IPS DF 19.7 (cell line): ENCODE measurements at places on chromosomes 11 and 22.

DNA sequence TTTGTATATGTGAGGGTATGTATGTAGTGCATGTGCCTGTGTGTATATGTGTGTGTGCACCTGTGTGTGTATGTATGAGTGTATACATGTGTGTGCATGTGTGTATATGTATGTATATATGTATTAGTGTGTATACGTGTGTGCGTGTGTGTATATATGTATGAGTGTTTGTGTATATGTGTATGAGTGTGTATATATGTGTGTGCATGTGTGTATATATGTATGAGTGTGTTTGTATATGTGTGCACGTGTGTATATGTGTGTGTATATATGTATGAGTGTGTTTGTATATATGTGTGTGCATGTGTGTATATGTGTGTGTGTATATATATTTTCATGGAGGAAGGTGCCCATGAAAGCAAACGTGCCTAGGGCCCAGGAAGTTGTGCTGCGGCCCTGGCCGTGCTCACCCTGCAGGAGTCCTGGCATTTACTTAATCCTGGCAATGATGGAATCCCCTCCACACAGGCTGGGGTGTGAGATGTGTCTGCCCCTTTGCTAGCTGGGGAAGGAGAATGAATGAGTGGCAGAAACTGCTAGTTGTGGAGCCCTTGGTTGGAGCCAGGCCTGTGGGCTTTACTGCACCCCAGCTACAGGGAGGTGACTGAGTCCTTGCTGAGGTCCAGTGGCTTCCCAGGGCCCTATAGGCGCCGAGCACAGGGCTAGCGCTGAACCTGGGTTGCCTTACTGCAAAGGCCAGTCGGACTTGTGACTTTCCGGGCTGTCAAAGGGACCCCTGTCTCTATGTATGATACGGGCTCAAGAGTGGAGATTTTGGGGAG, 97.2 kb downstream of the MYO18B start:
- DNase-seq: no peak

DNA sequence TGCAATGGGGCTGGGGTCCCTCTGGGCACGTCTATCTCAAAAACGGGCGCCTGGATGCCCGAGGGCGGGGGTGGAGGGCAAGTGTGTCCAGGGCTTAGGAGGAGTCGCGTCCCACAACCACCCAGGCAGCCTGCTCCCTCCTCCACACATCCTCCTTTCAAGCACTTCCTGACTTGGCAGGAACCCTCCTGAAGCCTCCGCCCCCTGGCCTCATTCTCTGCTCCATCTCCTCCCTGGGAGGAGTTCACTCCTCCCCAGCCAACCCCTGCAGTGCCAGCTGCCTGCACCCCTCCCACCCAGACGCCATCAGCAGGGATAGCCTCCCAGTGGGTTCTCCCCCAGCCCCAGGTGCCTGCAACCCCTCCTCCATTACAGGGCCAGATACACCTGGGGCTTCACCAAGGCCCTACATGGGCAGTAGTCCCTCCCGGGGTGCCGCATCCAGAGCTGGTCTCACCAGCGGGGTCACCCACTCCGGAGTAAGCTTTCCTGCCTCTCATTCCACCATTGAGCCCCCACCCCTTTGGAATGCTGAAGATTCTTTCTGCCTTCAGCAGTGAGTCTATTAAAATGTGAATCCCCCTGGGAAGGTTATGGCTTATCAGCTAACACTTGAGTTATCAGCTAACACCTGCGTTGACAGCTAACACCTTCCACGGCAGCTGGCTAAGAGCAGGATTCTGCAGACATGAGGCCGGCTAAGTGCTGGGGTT, 24.4 kb downstream of the RTN4R start:
- no peak for DNase-seq

- no peak for DNase-seq
These were observed 15.4 kb upstream of the TBCEL start for GRCh38 chr11:121008551-121008950.

DNA sequence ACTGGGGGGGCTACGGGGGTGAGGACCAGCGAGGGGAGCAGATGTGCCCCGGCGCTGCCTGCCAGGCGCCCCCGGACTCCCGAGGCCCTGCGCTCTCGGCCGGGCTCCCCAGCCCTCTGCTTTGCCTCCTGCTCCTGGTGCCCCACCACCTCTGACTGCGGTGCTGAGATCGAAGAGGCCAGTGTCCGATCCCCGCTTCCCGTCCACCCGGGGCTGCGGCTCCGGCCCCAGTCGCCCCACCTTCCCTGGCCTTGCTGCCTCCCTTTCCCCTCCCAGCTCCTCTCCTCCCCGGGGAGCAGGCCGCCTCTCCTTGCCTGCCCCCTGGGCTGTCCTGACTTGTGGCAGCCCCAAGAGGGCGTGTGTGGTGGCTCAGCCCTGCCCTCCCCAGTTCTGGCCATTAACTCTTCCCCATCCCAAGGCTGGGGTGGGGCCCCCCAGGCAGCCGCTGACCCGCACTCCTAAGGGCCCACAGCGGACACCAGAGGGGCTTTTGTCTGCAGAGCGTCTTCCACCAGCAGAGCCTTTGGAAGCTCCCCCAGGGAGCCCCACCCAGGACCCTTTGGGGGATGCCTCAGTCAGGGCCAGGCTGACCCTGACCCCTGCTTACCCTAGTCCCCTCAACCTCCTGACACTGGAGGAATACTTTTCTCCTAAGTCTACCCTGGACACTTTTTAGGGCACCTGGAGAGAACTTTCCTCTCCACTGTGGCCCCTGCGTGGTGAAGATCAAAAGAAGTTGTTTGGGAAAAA, 16.6 kb downstream of the RTN4RL2 start:
- no peak for DNase-seq

GRCh38 chr11:36602135-36602534, 4.1 kb upstream of the RAG2 start:
- DNase-seq: no peak

GRCh38 chr11:30091246-30091645, 74.4 kb upstream of the KCNA4 start:
- DNase-seq: no peak

- DNase-seq: no peak
These were observed 31.7 kb downstream of the LMO1 start for GRCh38 chr11:8231979-8232378.

GRCh38 chr11:74957937-74958629, 9.0 kb downstream of the SPCS2 start:
- no peak for DNase-seq

GRCh38 chr11:26297189-26297975, 34.5 kb upstream of the ANO3 start:
- no peak for DNase-seq

- no peak for DNase-seq
These were observed 193.5 kb downstream of the BRD1 start for GRCh38 chr22:49634006-49634772.

DNA sequence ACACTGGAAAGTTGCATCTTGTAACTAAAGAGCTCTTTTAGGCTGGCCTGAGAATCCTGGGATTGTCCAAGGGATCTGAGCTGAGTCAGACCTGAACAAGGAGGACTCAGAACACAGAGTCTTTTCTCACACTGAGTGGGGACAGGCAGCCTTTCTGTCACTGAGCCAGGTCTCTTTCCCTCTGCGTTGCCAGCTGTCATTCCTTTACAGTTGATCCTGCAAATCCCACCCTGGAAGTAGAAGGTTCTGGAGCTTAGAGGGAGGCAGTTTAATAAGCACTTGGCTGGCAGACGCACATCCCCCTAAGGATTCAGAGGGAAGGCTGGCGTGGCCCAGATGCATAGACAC, 76.3 kb upstream of the SUSD2 start:
- DNase-seq: no peak

GRCh38 chr11:68524681-68525080, 64.1 kb downstream of the PPP6R3 start:
- no peak for DNase-seq

DNA sequence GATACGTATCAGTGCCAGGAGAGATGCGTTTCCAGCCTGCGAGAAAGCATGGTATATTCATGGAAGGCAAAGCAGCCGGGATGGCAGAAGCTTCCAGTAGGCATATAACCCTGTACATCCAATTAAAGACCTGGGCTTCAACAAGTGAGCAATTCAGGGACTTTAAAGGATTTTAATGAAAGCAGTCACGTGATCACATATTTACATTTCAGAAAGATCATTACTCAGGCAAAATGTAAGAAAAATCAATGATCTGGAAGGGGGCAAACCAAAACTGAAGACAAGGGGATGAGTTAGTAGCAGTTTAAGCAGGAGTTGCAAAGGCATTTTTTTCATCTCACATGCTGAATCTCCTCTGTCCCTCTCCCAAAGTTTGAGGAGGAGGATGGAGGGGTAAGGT, 7.8 kb downstream of the CDON start:
- DNase-seq: no peak

GRCh38 chr11:123457187-123457770, 27.2 kb downstream of the GRAMD1B start:
- DNase-seq: no peak

GRCh38 chr11:61279934-61280659, 15.0 kb downstream of the VWCE start:
- DNase-seq: no peak

GRCh38 chr22:46432164-46433068, 96.9 kb downstream of the TRMU start:
- no peak for DNase-seq

DNA sequence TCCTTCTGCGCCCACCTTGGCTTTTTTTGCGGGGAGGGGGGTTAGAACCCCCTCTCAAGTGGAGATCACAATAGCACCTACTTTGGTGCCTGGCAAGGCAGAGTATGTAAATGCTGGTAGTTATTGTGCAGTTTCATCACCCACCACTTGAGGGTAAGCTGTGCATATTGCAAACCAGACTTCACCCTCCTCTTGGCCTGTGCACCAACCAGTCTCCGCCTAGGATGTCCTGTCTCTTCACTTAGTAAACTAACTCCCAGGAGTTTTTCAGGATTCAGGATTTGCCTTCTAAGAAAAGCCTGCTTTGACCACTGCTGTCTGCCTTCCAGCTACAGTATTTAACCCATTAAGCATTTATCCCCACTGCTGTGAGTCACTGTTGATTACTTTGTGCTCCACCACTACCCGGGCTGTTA, 2.0 kb upstream of the UBXN1 start:
- no peak for DNase-seq

GRCh38 chr11:86206337-86206695, 38.2 kb upstream of the EED start:
- no peak for DNase-seq

- no peak for DNase-seq
These were observed 635.4 kb downstream of the BRD1 start for GRCh38 chr22:49192180-49192856.

DNA sequence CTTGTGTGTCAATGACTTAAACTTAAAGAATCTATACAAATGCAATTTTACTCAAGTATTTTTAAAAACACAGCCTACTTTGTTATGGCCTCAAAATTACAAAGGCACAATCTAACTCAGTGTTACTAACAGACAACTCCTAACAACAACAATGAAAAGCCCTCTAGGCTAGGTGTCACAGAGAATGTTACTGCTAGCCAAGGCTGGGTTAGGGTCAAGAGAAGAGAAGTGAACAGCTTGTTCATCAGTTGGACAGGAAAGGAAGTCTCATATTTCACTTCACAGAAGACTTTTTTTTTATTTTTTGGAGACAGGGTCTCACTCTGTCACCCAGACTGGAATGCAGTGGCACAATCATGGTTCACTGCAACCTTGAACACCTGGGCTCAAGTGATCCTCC, 26.0 kb downstream of the CLDN25 start:
- no peak for DNase-seq

DNA sequence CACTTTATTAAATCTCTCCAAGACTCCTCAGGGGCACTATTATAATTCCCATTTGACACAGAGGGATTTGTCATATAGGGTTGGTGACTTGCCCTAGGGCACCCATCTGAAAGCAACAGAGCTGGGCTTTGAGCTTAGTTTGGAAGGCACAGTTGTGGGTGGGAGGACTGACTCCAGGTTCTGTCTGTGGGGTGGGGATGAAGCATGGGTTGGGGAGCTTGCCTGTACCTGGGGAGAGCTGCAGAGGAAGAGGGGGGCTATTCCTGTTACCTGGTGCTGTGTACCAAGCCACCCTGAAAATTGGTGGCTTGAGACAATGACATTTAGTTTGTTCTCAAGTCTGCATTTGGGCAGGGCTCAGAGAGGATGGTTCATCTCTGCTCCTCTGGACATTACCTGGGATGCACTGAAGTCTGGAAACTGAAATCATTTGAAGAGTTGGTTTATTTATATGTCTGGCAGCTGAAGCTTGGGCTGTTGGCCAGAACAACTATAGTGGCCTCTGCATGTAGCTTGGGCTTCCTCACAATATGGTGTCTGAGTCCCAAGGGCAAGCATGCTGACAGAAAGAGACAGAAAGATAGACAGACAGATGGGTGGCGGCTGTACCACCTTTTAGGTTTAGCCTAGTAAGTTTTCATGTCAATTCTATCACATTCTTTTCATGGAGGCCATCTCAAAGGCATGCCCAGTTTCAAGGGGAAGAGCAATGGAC, 44.9 kb downstream of the LRRC32 start:
- no peak for DNase-seq

DNA sequence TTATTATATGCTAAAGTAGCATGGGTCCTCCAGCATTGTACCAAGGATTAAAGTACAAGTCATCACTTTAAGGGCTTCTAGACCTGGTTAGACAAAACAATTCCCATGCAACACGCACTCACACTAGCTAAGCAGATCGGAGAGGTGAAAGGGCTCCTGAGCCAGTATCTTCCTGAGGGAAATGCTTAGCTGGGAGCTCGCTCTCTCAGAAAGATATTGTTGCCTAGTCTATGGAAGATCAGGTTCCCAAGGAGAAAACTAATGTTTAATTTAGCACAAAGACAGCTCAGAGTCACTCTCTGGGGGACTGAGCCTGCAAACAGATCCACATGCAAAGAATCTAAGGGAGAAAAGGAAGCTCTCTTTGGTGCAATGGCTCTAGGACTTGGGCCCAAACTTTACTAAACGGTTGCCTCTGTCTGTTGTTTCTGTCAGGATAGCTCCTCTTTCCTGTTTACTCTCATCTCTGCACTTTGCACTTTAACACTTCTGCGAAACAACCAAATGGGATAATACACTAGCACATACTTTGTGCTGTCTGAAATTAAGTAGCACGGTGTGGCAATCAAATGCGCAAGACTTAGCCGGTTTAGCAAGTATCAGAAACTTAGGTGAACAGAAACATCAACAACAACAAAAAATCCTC, 10.7 kb downstream of the MAML2 start:
- DNase-seq: no peak

GRCh38 chr11:14645985-14646900, 2.6 kb downstream of the PDE3B start:
- no peak for DNase-seq

DNA sequence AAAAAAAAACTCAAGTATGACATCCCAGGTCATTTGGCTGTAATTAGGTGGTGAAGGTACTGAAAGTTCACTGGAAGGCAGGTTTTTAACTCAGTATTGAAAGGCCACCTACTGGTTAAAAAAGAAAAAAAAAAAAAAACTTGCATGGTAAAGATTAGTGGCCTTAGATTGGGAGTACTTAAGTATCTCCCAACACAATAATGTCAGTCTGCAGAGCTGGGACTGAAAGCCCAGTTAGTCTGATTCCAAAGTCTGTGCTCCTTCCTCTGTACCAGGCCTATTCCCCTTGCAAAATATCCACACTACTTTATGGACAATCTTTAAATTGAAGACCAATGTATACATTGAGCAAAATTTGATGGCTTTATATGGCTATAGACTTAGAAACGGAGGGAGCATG, 85.5 kb downstream of the NOX4 start:
- no peak for DNase-seq

- DNase-seq: no peak
These were observed 387.1 kb downstream of the SOX6 start for GRCh38 chr11:15969281-15969680.
